ENCODE measurements at places on chromosomes 7 and 10.

DNA sequence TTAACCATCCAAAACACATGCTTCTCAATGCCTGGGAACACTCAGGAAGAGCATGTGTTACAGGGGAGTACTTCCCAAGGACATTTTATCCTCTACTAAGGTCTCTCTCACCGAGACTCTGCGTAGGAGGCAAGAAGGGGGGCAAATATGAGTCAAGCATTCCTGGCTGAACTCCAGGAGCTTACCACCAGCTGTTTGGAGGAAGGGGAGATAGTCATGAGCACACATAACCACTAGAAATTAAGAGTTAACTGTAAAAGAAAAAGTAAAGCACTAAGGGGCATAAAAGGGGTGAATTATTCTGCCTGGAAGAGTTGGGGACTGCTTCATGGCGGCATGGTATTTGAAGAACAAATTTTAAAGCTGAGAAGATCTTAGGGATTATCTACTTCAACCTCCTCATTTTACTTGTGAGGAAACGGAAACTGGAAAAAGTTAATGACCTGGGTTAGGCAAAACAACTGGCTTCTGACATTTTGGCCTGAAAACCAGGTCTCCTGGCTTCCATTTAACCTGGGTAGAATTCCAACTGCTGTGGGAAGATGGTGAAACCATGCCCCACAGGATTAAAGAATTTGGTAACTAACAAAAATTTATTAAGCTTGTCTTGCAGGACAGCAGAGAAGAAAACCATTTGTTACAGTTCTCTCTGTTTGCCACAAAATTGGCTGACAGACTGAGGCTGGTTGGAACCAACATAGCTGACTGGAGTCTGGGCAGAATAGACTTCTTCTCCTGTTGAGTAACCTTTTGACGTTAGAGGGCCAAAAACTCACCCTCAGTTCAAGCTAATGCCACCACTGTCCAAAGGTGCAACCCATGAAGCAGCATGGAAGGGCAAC, 85.5 kb downstream of the SLC25A13 start:
- no peak for DNase-seq

DNA sequence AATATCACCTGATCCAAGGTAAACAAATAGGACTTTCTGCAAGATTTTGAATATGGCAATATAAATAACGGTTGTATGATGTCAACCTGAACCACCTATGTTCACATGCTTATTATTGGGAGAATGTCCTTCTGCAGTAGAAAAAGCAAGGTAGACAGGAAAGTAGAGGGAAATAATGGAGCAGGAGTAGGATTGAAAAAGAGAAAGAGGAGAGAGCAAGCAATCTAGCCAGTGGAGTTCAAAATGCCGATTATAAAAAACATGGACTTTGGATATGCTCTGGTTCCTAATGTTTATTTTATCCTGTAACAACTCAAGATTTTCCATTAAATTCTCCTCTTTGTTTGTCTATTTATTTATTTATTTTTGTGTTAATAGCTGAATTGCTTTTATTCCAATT, 878.0 kb upstream of the KCND2 start:
- DNase-seq, result no peak

DNA sequence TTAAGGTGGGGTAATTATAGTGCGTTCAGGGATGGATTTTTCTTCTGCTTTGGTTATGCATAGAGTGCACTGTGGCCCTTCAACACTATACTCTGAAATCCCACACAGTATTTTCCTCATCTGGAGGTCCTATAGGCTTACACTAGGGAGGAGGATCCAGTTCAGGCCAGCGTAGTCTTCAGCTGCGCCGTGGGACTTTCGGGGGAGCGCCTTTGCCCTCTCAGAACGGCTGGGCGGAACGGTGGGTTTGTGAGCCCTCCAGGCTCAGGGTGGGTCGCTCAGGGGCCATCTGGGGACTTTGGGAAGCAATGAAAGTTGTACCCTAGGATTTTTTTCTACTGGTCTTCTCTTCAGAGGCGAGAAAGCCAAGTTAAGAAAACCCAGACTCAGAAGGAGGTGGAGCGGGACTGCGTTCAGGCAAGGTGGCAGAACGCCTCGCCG, 652 bp upstream of the VPS26A start:
- DNase-seq, result no peak

DNA sequence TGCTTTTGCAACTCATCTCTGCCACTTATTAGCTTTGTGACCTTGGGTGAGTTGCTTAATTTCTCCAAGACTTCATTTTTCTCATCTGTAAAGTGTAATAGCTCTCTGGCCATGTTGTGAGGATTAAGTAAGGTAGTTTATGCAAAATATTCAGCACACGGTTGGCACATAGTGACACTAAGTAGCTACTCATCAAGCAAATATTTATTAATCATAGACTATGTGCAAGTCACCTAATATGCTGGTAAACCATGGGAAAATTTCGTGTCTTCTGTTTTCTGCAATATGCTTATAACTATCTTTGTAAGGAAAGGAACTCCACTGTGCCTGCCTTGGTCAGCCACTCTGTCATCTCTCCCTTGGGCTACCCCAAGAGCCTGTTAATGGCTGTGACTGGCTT, 50.3 kb upstream of the EGR2 start:
- DNase-seq, result no peak

DNA sequence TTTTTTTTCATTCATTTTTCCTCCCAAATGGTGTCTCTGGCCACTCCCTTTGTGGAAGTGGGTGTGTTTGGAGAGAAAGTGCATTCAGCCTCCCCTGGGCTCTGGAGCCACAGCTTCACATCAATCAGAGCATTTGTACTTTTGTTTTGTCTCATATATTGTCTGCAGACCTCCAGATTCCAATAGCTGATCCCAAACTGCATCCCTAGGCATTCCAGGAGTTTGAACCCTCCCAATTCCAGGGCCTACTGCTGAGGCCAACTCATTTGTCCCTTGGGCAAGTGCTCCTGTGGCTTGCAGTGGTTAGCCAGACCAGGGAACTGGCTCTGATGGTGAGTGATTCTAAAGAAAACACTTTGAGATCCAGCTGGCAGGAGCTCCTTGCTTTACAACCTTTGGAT, 163.3 kb downstream of the IPMK start:
- no peak for DNase-seq

GRCh38 chr7:105830405-105831301, 45.7 kb downstream of the ATXN7L1 start:
- DNase-seq, result no peak

- peak; percentile 55 for DNase-seq
Measured at GRCh38 chr10:5692461-5693358, 8.1 kb downstream of the TASOR2 start.

GRCh38 chr10:126798649-126799048, 106.6 kb upstream of the DOCK1 start:
- no peak for DNase-seq

DNA sequence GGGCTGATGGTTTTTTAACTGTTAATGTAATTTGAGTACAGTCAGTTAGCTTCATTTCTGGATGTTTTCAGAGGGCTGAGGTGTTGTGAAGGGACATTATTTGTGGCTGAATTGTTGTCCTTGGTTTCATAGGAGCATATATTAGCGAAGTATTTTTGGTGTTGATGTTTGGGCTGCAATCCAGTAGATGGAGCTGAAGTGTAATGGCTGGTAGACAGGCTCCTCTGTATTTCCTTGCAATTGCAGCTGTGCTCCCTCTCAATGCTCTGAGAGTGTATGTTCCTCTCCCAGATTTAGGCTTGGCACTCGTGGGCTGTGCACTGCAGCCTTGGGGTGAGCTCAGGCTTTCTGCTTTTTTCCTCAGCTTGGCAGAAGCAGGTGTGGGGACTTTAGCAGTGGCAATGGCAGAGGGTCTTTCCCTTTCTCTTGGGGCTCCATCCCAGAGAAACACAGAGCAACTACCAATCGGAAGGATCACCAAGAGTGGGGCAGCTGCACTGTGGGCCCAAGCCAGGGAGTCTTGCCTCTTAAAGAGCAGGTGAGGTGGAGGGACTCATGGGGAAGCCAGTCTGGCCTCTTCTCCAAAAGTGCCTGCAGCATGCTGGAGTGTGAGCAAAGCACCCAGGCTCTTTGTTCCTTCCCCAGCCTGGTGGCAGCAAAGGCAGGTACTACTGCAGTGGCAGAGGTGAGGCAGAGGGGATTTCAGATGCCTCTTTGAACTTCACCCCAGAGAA, 544.4 kb downstream of the SH2D4B start:
- DNase-seq, result no peak

Data from CD4-positive, alpha-beta T cell treated with Interleukin-15 for 4 hours (primary cell).